ENCODE measurements at places on chromosomes 13 and 19.

- no peak for DNase-seq
Observed at GRCh38 chr19:56114051-56114777, 6.9 kb downstream of the ZNF787 start.

GRCh38 chr13:47837104-47837880 is 163.8 kb downstream of the SUCLA2 start:
- no peak for DNase-seq

- DNase-seq = no peak
Observed at GRCh38 chr19:56727677-56728076, 56.1 kb upstream of the ZNF835 start.

DNA sequence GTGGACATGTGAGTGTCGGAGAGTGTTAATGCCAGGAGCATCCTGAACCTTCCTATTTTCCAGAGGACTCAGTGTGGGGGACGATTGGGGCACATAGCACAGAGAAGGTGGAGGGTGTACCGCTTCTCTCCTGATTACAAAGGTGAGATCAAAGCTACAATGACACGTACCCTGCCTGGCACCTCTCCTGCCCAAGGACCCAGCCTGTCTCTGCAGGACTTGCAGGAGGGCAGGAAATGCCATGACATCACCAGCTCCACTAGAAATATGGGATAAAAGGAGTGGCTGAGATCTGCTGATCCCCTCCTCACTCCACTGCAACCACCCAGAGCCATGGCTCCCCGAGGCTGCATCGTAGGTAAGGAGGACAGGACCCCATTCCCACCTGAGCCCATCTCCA is at the start of gene IGFL1:
Gene IGFL1, plus strand, starts transcription at position 301 of the 400 bp plus-strand sequence. Its CDS starts 33 bp downstream, at position 334.
- no peak for DNase-seq

DNA sequence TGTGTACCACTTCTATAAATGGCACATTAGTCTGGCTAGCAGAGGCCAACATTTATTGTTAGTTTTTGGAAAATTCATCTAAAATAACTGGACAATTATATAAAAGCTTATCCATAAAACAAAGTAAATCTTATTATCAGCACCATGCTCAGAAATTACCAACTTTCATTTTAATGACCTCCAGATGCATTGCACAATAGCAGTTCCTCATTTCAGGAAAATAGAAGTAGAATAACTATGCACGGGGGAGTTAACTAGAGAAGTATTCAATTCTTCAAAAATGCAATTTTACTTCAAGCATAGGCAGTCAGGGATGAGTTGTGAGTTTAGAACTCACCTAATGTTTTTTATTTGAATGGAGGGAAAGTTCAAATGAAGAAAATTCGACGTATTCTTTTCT is 1023.5 kb downstream of the PCDH17 start:
- DNase-seq = no peak

- DNase-seq = no peak
Observed at GRCh38 chr13:81058916-81059290, 718.0 kb upstream of the SPRY2 start.

- peak; percentile 66 for DNase-seq
Observed at GRCh38 chr19:19034204-19034624, 811 bp downstream of the ARMC6 start.

DNA sequence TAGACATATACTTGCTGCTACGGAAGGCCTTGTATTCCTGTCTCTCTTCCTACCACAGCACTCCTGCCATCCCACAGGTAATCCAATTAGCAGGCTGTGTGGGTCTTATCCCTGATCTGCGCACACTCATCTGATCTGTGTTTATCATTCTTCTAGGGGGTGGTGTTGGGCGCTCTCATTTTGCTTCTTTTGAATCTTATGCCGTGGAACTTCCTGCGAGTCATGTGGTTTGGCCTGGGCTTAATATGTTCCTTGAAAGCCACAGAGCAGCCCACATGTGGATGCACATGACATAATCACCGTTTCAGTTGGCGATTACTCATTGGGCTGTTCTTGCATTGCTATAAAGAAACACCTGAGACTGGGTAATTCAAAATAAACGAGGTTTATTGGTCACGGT is 7.5 kb downstream of the RASA3 start:
- DNase-seq = no peak

GRCh38 chr19:18294467-18294864 is 13.0 kb upstream of the JUND start:
- peak; percentile 9 for DNase-seq

DNA sequence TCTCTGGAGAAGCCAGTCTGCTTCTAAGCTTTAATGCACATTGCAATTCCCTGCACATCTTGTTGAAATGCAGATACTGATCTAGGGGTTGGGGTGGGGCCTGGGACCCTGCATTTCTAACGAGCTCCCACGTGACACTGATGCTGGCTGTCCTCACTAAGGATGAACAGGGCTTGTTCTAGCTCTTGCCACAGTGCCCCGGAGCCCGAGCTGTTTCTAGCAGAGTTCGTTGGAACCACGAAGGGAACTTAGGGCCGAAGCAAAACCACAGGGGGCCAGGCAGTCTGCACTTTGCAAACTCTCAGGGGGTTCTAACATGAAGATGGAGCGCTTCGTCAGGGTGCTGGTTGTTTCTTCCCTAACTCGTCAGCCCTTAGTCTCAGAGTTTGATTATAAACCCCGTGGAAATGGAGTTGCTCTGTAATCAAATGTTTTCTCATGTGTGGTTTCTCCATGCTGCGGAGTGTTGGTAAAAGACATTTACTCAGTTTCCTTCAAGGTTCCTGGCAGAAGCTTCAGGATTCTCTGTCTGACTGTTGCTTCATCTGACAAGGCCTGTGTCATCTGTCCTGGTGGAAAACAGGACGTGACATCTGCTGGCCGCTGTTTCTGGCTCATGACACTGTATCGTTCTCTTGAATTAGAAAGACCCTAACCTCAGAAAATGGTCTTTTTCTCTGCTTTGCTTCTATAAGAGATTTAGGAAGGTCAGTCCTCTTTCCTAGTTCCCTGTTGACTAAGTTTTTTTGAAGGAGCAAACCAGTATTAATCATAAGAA is 221.5 kb downstream of the TEX29 start:
- no peak for DNase-seq

GRCh38 chr13:27923794-27924528 is 4.2 kb downstream of the PDX1 start:
- no peak for DNase-seq

DNA sequence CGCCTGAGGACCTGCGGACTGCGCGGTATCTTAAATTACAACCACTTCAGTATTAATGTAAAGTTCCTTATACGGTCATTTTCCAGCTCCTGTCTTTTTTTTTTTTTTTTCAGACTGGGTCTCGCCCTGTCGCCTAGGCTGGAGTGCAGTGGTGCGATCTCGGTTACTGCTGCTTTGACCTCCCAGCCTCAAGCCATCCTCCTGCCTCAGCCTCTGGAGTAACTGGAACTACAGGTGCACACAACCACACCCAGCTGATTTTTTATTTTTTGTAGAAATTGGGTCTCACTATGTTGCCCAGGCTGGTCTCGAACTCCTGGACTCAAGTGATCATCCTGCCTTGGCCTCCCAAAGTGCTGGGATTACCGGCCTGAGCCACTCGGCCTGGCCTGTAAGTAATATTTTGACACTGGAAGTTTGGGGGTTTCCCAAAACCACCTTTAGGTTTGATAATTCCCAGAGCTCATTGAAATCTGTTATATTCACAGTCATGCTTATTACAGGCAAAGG is 406 bp upstream of the EID2B start:
- no peak for DNase-seq

DNA sequence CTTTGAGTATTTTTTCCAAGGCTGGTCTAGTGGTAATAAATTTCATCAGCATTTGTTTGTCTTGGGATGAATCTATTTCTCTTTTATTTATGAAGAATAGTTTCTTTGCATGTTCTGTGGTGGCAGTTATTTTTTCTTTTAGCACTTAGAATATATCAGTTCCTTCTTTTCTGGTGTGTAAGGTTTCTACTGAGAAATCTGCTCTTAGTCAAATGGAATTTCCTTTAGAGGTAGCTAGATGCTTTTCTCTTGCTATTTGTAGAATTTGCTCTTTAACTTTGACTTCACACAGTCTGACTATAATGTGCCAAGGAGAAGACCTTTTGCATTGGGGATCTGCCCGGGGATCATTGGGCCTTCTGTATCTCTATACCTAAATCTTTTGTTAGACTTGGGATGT is 4.1 kb upstream of the SIGLEC6 start:
- DNase-seq = no peak

- no peak for DNase-seq
Observed at GRCh38 chr13:113458253-113459065, 5.2 kb upstream of the ADPRHL1 start.

DNA sequence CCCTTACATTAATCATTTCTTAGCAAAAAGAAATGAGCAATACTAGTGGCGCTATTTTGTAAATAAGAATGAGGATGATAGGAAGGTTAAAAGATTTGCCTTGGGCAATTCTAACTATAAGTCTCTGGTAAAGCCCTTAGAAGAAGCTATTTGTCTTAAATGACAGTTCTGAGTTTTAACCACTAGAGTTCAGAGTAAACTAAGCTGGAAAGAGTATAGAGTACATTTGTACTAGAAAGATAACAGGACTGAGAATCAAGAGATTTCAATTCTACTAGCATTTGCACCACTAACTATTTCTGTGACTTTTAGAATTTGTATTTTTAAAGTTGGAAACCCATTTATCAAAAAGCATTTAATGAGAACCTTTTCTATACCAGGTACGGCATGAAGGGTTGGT is 750.3 kb downstream of the OLFM4 start:
- no peak for DNase-seq

DNA sequence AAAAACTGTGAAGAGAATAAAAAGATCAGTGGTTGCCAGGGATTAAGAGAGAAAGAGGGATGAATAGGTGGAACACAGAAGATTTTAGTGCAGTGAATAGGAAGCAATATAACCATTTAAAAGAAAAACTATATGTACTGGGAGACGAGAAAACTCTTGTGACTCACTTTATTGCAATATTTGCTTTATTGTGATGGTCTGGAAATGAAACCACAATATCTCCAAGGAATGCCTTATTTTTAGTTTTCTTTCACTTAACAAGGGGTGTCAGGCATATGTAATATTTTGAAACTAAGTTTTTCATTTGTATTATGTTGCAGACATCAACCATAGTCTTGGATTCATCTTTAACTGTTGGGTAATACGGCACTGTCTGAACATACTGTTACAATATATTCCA is 1308.2 kb downstream of the PCDH9 start:
- DNase-seq = no peak

GRCh38 chr13:62525652-62526051 is 1110.0 kb upstream of the PCDH20 start:
- DNase-seq = peak; percentile 36

GRCh38 chr19:42508892-42509444 is 19.3 kb downstream of the CEACAM1 start:
- DNase-seq = no peak

GRCh38 chr13:42328672-42329071 is 56.7 kb downstream of the AKAP11 start:
- no peak for DNase-seq

GRCh38 chr19:4694211-4694987 is 24.3 kb upstream of the MYDGF start:
- DNase-seq = no peak

GRCh38 chr19:44570984-44571684 is 41.7 kb upstream of the CEACAM20 start:
- DNase-seq = peak; percentile 22

DNA sequence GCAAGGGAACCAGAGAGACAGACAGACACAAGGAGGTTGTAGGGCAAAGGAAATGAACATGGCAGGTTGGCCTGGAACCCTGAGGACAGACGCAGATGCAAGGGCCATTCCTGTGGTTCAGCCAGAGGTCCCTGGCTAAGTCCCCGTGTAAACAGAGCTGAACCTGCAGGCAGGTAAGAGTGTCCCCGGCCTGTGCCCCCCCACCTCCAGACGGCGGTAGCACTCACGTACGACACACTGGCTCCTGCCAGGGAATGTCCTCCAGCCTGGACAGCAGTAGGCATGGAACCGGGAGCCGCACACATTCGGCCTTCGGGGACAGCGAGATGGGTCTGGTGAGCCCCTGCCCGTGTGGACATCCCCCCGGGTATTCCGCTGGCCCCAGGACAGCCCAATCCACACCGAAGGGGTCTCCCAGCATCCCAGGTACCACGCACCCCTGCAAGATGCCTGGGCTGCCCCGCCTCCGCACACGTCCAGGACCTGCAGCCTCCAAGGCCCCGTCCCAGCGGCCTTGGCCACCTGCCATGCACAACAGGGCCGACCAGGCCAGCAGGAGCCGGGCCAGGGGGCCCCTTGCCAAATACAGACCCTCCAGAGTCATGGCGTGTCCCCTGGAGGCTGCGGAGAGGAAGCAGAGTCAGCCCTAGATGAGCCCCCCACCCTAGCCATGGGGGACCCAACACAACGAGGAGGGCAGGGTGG is 2.4 kb downstream of the FBN3 start:
- DNase-seq = no peak

GRCh38 chr13:34002141-34002540 is 184.2 kb downstream of the RFC3 start:
- no peak for DNase-seq

DNA sequence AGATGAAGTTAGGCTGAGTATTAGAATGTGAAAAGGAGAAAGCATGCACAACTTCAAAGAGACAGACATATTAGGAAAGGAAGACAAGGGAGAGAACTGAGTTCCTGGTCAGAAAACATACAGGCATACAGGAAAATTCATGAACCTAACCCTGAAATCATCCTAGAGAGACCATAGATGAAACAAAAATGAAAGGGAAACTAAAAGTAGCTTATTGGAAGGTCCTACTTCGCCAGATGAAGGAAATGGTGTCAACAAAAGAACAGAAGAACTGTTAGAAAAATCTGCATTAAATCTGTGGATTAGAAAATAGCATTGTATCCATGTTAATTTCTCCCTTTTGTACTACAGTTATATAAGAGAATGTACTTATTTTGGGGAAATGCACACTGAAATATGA is 169.0 kb upstream of the UFM1 start:
- no peak for DNase-seq

- DNase-seq = peak; percentile 81
Observed at GRCh38 chr13:32205431-32206096, 109.6 kb downstream of the ZAR1L start.

DNA sequence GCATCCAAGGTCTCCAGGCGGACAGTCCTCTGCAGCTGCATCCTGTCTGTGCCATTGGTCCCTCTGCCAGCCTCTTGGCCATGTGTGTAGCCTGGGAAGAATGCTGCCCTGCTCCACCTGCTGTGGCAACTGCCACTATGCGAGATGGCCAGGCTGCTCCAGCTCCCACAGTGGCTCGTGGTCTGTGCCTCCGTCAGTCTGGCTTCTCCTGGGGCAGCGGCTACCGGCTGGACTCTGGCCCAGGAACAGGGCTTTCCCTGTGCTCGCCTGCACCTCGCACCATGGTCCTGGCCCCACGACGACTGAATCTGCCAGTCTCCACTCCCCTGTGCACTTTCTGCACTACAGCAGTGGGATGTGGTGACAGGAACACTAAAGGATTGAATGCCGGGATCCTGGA is 26.7 kb upstream of the FFAR2 start:
- DNase-seq = no peak

Measured in NCI-H1092 treated with DMSO at 0.1 percent for 48 hours (cell line).